Nephron progenitor cell (in vitro differentiated cells): ENCODE measurements at places on chromosomes 11 and 22.

DNA sequence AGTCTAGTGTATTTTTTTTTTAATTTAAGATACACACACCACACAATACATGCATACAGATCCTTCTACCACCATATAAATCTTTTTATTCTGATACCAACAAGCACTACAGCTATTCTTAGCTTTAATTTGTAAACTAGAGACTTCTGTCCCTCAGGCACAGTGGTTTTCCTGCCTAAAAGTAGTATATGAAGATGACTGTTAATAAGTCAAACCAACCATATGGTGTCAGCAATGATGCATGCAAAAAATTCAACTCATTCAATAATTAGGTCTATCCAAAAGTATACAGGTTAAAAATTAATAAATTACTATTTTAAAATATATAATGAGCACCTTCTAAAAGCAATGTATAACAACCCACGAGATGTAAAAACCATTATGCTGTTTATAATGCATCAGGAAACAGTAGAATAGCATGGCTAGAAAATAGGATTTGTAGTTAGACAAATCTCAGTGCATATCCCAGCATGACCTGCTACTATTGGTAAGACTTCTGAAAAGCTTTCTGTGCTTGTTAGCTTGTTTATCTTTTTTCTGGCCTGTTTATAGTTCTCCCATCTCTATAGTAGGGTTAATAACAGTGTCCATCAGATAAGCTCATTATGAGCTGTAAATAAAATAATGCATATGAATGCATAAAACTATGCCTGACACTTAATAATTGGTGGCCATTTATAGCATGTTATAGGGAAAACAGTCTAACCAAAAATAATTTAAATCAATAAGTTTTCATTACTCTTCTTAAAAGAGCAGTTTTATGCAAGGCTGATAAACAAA, 10.2 kb downstream of the RAB38 start:
- DNase-seq, result no peak

GRCh38 chr22:36871669-36872081, 10.9 kb downstream of the NCF4 start:
- DNase-seq, result no peak

DNA sequence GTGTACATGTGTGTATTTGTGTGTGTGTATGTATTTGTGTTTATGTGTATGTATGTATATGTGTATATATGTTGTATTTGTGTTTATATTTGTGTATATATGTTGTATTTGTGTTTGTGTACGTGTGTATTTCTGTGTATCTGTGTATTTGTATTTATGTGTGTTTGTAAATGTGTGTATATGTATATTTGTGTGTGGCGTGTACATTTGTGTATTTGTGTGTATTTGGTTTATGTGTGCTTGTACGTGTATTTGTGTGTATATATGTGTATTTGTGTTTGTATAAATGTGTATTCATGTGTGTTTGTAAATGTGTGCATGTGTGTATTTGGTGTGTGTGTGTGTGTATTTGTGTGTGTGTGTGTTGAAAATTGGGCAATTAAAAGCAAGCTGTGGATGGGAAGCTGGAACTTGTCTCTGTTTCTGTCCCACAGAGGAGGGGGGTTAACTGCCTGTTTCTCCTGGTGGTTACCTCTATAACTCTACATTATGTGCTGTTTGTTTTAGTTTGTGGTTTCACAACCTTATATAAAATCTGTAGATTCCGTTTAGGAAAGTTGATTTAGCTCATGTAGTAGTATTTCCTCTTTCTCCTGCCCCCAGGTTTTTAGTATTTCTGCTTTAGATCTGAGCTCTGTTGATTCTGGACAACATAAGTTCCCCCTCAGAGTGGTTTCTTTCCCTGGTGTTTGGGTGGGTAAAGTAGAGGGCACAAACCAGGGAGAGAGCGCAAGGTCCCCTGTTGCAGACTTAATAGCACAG, 28.9 kb downstream of the AP2A2 start:
- DNase-seq, result no peak

- DNase-seq, result no peak
Observed at GRCh38 chr22:49292909-49293308, 534.8 kb downstream of the BRD1 start.

DNA sequence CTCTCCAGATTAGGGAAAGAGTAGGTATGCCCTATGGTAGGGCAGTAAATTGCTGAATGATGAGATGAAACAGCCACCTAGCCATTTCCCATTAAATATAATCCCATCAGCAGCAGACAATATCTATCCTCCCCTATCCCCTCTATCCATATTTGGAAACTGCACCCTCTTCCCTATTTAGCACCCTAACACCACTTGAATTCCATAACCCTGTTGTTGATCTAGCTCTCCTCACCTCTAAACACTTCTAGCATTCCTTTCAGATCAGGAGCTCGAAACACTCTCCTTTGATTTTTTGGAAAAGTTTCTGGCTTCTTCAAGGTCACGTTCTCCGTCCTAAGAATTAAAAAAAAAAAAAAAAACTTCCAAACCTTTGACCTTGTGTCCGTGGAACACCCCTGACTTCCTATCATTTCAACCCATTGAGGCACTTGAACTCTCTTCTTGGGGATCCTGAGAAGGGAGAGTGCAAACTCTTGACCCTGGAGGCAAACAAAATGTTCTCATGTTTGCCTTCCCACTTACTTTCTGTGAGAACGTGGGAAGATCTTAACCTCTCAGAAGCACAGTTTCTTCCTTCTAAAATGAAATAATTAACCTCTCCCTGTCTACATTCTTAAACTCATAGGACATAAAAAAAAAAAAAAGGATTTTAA, 19.0 kb downstream of the TRIM5 start:
- DNase-seq, result no peak

DNA sequence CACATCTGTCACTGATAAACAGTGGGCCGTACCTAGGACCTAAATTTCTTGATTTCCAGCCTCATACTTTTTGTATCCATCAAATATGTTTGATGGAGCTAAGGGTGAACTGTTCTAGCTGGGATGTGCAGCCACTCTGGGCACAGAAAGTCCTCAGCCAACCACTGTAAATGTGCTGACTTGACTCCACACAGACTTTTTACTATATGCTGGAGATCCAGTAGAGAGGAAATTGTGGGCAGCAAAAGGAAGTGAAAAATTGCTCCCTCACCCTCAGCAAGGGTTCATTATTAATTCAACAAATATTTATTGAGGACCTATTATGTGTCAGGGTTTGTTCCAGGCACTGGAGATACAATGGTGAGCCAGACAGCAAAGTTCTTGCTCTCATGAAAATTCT, 54.2 kb upstream of the AMPD3 start:
- no peak for DNase-seq

DNA sequence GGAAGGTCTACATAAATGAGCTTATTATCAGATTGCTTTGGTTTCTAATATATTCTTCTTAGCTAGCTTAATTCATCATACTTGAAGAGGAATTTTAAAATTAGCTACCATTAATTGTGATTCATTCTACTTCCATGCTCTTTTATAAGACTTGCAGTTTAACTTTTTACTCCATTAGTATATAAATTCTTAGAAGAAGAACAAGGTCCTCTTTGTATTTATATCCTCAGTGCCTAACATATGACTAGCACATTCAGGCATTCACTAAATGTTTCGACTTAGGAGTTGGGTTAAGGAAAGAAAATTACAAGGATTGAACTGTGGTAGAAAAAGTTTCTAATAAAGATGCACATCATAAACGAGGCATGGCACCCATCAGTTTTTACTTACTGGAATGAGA, 1135.5 kb downstream of the JRKL start:
- DNase-seq, result no peak
